ENCODE measurements at places on chromosomes 4 and X. TPM values are rescaled to one million over a fixed set of nuclear protein-coding genes. Genes with fewer than 3 reads are reported as not detected.

DNA sequence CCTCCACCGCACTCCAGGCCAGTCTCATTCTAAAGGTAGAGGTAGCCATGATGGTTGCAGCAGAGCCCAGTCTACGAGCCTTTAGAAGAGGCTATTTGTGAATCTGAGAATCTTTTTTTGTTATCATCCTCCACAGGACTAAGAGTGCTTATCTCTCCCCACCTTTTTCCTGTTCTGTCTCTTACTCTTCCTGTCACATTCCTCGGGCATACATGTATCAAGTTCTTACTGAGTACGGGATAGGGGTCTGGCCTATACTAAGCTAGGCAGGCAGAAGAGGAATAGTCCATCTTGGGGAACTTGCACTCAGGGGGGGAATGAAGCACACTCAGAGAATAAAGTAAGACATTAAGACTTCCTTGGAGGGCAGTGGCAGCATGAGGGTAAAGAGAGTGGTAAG lies 25.7 kb downstream of the LAS1L start:
- no peaks in the 10 kb centered on the region for H3K36me3 ChIP-seq
- no peaks in the 10 kb centered on the region for H3K27me3 ChIP-seq
- no peak for DNase-seq
- H3K4me1 ChIP-seq: no peaks in the 10 kb centered on the region

- no peaks in the 10 kb centered on the region for H3K27me3 ChIP-seq
- no peaks in the 10 kb centered on the region for H3K36me3 ChIP-seq
- H3K4me3 ChIP-seq: peak overlapping the region; percentile 16
- peaks cover 16% of the 10 kb centered on the region for H3K4me1 ChIP-seq
These were observed 26.5 kb upstream of the IRAK1 start for GRCh38 chrX:154046031-154046781.

- no peaks in the 10 kb centered on the region for H3K36me3 ChIP-seq
- H3K4me3 ChIP-seq: no peak overlapping the region
- no peaks in the 10 kb centered on the region for H3K4me1 ChIP-seq
- H3K27me3 ChIP-seq: no peaks in the 10 kb centered on the region
- no peak for DNase-seq
- no peak overlapping the region for H3K27ac ChIP-seq
These were observed 75.5 kb upstream of the SLC39A8 start for GRCh38 chr4:102420563-102421398.

DNA sequence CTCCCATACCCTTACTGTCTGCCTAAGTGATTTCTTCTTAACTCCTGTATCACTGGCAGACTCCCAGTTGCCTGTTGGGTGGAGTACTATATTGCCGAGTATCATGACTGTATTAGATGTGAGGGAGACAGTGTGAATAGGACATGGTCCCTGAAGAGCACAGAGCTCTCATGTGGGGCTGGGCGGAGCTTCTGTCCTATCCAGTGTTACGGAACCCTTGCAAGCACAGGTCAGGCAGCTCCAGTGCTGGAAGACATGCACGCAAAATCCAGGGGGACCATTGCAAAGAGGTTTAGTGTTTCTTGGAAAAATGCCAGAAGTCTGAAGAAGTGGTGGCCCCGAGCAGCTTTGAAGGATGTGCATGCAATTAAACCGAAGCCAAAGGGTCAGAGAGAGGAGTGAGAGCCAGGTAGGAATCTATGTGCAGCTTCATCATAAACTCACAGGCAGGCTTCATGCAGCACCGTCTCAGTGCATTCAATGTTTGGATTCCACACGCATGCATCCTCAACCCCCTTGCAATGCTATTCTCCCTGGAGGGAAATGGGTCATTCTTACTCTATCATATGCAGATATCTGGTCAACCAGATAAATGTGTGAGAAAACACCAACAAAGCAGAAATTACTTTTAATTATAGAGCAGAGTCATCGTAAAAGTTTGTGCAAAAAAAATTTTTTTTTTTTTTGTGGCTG lies 49.7 kb upstream of the DHRSX start:
- no peaks in the 10 kb centered on the region for H3K27me3 ChIP-seq
- no peak overlapping the region for H3K27ac ChIP-seq
- no peak for DNase-seq
- H3K4me1 ChIP-seq: peaks cover 19% of the 10 kb centered on the region
- no peaks in the 10 kb centered on the region for H3K36me3 ChIP-seq

DNA sequence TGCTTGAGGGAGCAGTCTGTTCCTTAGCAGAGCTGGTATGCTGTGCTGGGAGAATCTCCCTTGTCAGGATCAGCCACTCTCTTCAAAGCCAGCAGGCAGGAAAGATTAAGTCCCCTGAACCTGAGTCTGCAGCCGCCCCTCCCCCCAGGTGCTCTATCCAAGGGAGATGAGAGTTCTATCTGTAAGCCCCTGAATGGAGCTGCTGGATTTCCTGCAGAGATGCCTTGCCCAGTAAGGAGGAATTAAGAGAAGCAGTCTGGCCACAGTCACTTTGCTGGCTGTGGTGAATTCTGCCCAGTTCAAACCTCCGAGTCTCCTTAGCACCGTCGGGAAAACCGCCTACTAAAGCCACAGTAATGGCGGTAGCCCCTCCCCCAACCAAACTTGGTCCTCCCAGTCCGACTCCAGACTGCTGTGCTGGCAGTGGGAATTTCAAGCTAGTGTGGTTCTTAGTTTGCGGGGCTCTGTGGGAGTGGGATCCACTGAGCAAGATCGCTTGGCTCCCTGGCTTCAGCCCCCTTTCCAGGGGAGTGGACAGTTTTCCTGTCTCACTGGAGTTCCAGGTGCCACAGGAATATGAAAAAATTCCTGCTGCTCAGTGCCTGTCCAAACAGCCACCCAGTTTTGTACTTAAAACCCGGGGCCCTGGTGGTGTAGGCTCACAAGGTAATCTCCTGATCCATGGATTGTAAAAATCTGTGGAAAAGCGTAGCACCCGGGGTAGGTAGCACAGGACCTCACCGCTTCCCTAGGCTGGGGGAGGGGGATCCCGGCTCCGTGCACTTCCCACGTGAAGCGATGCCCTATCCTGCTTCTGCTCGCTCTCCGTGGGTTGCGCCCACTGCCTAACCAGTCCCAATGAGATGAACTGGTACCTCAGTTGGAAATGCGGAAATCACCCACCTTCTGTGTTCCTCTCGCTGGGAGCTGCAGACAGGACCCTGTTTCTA lies 38.0 kb downstream of the RAB28 start:
- H3K4me1 ChIP-seq: peaks cover 33% of the 10 kb centered on the region
- peak; percentile 82 for DNase-seq
- no peaks in the 10 kb centered on the region for H3K36me3 ChIP-seq
- H3K4me3 ChIP-seq: peak overlapping the region; percentile 44
- H3K27ac ChIP-seq: peak overlapping the region; percentile 6
- no peaks in the 10 kb centered on the region for H3K27me3 ChIP-seq

GRCh38 chr4:16196482-16197393 lies 29.5 kb downstream of the TAPT1 start:
- no peak overlapping the region for H3K27ac ChIP-seq
- H3K4me3 ChIP-seq: no peak overlapping the region
- H3K27me3 ChIP-seq: no peaks in the 10 kb centered on the region
- H3K36me3 ChIP-seq: no peaks in the 10 kb centered on the region
- peak; percentile 76 for DNase-seq
- peaks cover 12% of the 10 kb centered on the region for H3K4me1 ChIP-seq

DNA sequence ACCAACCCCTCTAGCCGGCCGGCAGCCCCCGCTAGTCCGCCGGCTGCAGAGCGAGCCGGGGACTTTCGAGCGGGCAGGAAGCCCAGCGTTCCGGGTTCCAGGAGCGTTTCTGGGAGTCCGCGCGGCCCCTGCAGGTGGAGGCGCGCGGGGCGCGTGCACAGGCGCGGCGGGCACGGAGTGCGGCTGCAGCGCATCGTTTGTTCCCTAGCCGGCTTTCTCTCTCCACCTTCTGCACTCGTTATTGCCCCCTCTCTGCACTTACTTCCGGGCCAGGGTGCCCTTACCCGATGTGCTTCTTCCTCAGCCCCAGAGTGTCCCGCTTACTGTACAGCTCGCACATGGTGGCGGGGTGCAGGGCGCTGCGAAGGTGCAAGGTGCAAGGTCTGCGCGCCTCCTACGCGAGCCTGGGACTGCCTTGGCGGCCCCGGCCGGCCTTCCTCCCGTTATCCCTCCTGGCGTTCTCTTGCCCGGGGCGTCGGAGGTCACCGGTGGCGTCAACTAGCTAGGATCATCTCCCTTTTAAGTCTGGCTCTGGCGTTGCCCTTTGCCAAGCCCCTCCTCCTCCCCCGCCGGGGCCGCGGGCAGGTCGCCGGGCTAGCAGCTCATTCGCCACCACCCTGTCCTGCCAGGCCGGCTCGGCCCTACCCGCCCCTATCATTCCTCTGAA lies at the start of gene ETNPPL:
TSS of gene ETNPPL (minus strand) at position 495 of the 667 bp plus-strand sequence. CDS start at position 340, 155 bp downstream.
- peak within 1 kb of the TSS; percentile 63 for H3K4me3 ChIP-seq
- peaks cover 10% of the 10 kb centered on the region for H3K4me1 ChIP-seq
- no peak within 1 kb of the TSS for H3K27ac ChIP-seq
- no peaks in the 10 kb centered on the region for H3K36me3 ChIP-seq

CCNB3 gene
- total RNA-seq: 0.09 TPM

Measured in neural progenitor cell (in vitro differentiated cells).